Sciatic nerve (tissue), 2 donors: ENCODE measurements at places on chromosomes 11 and 22.

DNA sequence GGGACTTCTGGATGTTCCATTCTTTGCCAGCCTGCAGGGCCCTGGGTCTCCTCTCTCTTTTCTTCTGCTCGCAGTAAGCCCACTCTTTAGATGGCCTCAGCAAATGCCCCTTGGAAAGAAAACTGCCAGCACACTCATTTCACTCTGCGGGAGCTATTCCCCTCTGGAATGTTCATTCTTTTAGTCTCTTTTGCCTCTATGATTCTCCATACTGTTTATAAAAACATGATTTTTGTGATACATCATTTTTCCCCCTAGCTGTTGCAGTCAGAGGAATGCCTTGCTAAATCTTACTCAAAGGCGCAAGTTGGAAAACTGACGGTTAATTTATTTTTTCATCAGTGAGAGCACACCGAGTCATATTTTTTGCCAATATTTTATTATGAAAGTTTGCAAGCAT lies 184.9 kb downstream of the SNX19 start:
- DNase-seq = no peak

DNA sequence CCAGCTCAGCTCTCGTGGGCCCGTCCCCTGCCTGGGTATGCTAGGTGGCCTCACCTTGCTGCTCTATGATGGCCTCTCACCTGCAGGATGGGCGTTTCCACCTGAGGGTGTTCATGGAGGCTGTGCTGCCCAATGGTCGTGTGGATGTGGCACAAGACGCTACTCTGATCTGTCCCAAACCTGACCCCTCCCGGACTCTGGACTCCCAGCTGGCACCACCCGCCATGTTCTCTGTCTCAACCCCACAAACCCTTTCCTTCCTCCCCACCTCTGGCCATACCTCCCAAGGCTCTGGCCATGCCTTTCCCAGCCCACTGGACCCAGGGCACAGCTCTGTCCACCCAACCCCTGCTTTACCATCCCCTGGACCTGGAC lies 2.1 kb downstream of the ZP1 start:
- peak; percentile 45 for DNase-seq

GRCh38 chr22:39651053-39651996 lies 80.8 kb downstream of the CACNA1I start:
- DNase-seq = no peak

GRCh38 chr11:72625691-72626413 lies 48.4 kb downstream of the PDE2A start:
- peak; percentile 66 for DNase-seq
